ENCODE measurements at places on chromosomes 3 and 15. TPM values are rescaled to one million over a fixed set of nuclear protein-coding genes. Genes with fewer than 3 reads are reported as not detected.

DNA sequence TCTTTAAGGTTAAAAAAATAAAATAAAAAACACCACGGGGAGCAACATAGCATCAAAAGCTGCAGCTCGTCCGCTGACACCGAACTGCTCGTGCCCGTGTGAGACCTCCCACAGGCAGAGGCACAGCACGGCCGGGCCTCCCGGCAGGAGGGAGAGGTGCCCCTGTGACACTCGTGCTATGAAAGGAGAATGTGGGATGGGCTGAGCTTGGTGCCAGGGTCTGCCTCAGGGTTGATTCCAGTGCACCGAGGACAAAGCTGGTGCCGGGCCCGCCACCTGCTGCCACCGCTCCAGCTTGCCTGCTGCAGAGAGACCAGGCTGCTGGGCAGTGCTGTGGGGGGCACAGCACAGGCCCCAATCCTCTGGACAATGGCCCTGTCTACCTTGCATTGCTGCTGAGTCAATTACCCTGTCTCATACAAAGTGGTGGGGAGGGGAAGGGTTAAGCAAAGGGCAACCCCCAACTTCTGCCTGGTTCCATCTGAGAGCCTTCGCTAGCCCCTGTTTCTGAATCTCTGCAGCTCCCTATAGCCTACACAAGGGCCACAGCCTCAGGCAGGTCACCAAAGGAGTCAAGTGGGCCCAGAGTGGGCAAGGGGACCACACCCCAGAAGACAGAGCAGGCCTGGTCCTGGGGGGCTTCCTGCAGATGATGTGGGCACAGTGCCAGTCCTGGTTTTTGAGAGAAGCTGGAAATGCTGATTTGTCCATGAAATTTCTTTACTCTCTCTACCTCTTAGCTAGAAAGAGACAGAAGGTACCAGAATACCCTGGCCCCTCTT is 74.0 kb upstream of the SNRPA1 start:
- peak; percentile 55 for DNase-seq

GRCh38 chr3:152688313-152688712 is 146.6 kb upstream of the P2RY1 start:
- DNase-seq = no peak

DNA sequence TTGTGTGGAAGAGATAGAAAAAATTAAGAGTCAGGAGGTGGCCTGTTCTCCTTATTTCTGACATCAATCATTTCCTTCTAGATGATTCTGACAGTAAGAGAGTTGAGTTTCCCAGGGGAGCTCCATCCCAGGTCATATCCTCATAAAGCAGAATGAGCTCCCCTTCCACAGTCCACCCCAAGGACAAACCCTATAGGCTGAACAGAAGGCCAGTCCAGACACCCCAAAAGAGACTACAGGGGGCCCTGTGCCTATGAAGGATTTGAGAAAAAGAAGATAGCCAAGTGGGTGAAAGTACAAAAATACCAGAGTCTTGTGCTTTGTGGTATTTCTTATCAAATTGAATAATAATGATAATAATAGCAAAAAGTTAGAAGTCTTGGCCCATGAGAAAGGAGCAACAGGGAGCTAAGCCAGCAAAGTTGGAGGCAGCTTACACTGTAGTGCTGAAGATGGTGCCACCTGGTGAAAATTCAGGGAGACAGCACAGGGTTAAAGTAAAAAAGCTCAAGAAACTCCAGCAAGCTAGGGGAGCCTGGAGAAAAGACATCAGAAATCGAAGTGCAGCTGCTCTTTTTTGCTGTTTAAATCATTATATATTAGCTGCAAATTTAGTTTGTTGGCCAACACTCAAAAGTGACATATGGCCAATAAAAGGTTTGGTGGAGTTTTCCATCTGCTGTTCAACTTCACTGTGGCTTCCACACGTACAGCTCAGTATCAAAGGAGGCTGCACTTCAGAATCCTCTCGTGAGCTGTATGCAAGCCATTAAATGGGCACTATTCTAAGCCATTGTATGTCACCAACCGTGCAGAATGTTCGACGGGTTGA is 35.8 kb upstream of the SLC24A5 start:
- no peak for DNase-seq

DNA sequence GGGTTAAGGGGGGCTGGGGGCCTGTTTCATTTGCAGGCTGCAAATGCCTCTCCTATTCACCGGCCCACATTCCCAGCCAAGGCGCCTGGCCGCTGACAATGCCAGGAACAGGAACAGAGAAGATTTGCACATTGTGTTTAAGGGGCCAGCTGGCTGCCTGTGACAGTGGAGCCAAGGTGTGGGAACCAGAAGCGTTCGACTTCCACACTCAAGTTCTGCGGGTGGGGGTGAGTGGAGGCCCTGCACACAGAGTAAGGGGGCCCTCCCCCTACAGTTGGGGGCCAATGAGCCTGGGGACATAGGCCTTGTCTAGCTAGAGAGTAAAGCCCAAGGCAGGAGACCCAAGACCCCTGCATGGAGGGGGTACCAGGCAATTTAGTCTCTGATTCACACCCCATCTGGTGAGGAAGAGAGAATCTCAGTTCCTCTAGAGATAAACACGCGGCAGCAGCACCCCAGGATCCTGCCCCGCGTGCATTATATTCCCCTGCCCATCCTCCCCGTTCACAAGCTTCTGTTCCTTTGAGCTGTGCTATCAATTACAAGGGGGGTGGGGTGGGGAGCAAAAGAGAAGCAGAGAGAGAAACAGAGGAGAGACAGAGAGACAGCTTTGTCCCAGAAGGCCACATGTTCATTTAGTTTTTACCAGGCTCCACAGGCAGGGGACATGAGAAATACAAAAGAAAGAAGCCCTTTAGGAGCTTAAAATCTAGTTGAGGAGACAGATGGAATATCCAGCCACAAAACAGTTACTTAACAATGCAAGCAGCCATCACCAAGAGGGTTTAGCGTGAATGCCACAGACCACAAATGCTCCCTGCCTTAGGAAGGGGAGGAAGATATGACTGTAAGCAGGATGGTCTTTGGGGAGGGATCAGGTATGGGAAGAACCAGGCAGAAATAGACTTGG is 9.2 kb downstream of the IGDCC3 start:
- no peak for DNase-seq

CLASP2 gene
- 71.9 TPM for total RNA-seq

IGF2BP2 gene
- total RNA-seq = 2.3 TPM
